Spinal cord (tissue), 10 donors: ENCODE measurements at places on chromosomes 4 and X. TPM values are rescaled to one million over a fixed set of nuclear protein-coding genes. Genes with fewer than 3 reads are reported as not detected.

Gene STBD1
- 3.2 TPM for total RNA-seq

Gene ERVMER34-1
- 0.79 TPM for total RNA-seq

Gene SH2D1A
- 0.59 TPM for total RNA-seq

GRCh38 chr4:44961001-44961755 lies 234.8 kb upstream of the GNPDA2 start:
- no peak for DNase-seq

DNA sequence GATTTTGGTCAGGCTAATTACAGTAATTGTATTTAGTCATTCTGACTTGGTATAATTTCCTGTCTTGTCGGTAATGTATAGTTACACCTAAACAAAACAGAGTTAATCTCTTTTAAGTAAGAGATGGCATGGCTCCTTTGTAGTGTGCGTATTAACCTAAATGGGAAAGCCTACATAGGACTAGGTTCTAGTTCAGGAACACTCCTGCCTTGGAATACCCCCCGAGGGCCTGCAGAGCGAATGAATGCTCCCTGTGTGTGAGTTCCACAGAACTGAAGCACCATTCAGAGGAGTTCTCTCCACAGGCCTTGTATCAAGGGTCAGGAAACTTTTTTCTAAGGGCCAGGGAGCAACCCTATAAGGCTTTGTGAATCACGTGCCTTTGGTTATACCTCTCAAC lies 44.9 kb upstream of the STIM2 start:
- no peak for DNase-seq

DNA sequence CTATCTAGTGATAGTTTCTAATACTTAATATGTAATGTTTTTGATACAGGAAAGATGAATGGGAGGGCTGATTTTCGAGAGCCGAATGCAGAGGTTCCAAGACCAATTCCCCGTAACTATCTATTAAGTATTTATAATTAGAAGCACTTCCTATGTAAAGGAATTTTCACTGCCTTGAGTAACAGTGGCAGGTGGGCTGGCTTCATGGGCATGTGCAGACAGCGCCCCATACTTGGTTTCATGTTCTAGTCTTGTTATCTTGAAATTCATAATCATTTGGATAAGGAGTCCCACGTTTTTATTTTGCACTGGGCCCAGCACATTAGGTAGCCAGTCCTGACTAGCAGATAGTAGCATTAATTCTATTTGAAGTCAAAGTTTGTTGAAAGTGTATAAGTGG lies 1.7 kb downstream of the OCIAD1 start:
- DNase-seq = no peak

DNA sequence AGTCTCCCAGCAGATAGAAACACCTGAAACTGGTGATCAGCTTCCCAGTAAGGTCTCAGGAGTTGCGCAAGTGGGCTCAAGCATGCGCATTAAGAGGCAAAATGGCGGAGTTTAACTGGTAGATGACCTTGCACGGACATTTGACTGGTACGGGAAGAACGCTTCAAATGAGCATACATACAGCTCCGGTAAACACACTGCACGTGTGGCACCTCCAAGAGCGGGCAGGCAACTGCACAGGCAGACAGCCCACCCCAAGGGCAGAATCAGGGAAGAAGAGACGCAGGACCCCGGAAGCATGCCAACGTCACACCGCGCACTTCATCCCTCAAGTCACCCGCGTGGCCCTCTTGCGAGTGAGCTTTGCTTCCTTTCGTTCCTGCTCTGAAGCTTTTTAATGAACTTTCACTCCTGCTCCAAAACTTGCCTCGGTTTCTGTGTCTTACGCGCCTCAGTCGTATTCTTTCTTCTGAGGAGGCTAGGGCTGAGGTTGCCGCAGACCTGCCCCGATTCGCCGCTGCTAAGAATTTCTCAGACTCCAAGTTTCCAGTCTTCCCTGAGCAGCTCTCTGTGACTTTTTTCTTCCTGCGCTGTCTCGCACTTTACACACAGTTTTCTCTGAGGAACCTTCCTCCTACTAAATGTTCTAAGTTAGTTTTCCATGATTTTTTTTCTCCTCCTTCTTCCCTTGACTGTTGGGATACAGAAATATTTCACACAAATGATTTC lies 180.7 kb upstream of the ZFP42 start:
- DNase-seq = no peak

DNA sequence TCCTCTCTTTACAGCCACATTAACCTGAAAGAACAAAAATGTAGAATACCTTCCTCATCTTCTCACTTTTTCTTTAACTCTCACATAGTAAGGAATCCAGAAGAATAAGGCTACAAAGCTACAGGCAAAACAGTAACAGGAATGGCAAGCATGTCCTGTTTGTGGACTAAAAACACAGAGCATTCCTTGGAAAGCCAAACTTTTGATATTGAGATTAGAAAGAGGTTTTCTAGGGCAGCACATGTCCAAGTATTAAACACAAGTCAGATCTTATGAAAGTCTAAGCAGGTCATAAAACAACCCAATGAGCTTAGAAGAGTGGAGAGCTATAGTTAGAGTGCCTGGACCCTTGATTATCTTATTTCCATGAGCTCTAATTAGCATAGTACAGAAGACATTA lies 58.2 kb upstream of the FAM9C start:
- DNase-seq = no peak

DNA sequence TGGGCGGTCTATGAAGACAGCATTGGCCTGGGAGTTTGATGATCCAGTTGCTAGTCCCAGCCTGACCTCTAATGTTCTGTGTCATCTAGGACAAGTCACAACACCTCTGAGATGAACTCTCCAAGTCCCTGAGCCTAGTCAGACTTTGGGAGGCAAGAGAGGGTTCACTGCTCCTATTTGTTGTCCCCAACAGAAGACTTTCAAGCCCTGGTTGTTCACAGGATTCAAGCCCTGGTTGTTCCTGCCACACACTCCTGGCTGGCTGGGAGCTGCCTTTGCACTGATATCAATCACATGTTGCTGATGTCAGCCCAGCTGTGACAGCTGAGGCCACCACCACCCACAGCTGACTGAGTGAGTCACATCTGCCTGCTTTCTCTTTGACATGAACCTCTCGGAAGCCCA lies 253.2 kb upstream of the RASGEF1B start:
- DNase-seq = peak; percentile 24

- DNase-seq = no peak
Measured at GRCh38 chr4:104693601-104694201, 199.0 kb upstream of the CXXC4 start.

DNA sequence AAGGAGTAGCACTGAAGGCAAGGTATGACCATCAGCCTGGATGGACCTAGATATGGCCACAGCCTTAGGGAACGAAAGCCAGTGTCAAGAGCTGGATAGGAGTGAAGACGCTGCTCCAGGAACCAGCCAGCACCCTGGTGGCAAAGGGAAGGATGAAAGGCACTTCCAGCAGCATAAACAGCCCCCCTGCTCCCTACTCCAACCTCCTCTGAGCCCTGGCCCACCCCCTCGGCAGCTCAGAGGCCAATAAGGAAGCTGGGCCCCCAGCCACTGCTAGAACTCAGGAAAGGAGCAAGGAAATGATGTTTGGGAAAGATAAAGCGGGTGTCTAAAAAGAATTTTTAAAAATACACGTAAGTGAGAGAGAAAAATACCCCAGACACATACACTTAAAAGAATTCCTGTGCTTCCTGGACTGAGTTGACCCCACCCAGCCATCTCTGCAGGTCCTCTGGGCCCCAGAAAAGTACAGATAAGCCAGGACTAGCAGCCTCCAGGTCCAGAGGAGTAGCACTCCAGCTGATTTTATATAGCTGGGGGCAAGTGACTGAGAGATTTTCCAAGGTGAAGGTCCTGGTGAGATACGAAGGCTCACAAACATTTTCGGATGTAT lies 170.4 kb downstream of the SHROOM4 start:
- no peak for DNase-seq

DNA sequence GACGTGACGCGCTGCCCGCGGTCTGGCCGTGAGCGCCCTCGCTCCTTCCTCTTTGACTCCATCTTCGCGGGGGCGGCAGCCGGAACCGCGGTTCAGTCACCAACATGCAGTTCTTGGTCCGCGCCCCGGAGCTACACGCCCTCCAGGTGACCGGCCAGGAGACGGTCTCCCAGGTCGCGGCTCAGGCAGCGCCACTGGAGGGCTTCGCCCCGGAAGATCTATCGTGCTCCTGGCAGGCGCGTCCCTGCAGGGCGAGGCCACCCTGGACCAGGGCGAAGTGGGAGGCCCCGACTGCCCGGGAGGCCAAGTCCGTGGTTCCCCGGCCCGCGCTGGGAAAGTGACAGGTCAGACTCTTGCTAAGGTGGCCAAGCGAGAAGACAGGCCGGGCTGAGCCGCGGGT lies 2.9 kb downstream of the TRIML2 start:
- DNase-seq = no peak

GRCh38 chr4:113838460-113838859 lies 76.9 kb upstream of the CAMK2D start:
- no peak for DNase-seq
